Spleen (tissue), 13 donors: ENCODE measurements at places on chromosomes 2 and 18. TPM values are rescaled to one million over a fixed set of nuclear protein-coding genes. Genes with fewer than 3 reads are reported as not detected.

Gene PDK1
- 6.6 TPM for polyA plus RNA-seq

Gene ELOA2
- polyA plus RNA-seq, result not detected

Gene SFT2D3
- 8.3 TPM for polyA plus RNA-seq

Gene CHST10
- polyA plus RNA-seq, result 5.4 TPM

Gene KYNU
- 11.2 TPM for polyA plus RNA-seq

Gene E2F6
- 4.7 TPM for polyA plus RNA-seq

Gene PLB1
- 4.5 TPM for polyA plus RNA-seq

Gene STPG4
- polyA plus RNA-seq, result not detected

Gene LRATD1
- polyA plus RNA-seq, result 0.29 TPM

Gene TMEM198
- polyA plus RNA-seq, result 1.5 TPM

Gene C1QL2
- polyA plus RNA-seq, result not detected

Gene GPR35
- polyA plus RNA-seq, result 17.8 TPM

Gene PGAP1
- 0.80 TPM for polyA plus RNA-seq

Gene SERPINB13
- not detected for polyA plus RNA-seq

Gene ERBB4
- 0.02 TPM for polyA plus RNA-seq

Gene WDFY1
- 18.1 TPM for polyA plus RNA-seq

Gene SRD5A2
- not detected for polyA plus RNA-seq

Gene SGO2
- polyA plus RNA-seq, result 0.85 TPM

Gene MORN2
- 8.9 TPM for polyA plus RNA-seq

Gene TWIST2
- 2.1 TPM for polyA plus RNA-seq

Gene FAM110C
- 0.33 TPM for polyA plus RNA-seq

Gene STK11IP
- polyA plus RNA-seq, result 40.3 TPM

Gene TAF4B
- polyA plus RNA-seq, result 6.9 TPM

Gene G6PC2
- not detected for polyA plus RNA-seq

Gene ALK
- polyA plus RNA-seq, result not detected

Gene SLC14A1
- 8.2 TPM for polyA plus RNA-seq

Gene GALR1
- polyA plus RNA-seq, result not detected

Gene ASXL3
- 0.03 TPM for polyA plus RNA-seq

Gene TP53I3
- 12.0 TPM for polyA plus RNA-seq

Gene M1AP
- polyA plus RNA-seq, result 0.26 TPM

Gene FAM124B
- 0.30 TPM for polyA plus RNA-seq

Gene SLC38A11
- 48.6 TPM for polyA plus RNA-seq

Gene BCL2
- polyA plus RNA-seq, result 18.0 TPM

Gene SERPINB4
- not detected for polyA plus RNA-seq

Gene LIMS4
- 0.48 TPM for polyA plus RNA-seq

Gene KCNE4
- 2.2 TPM for polyA plus RNA-seq

Gene TBR1
- not detected for polyA plus RNA-seq

Gene NAPG
- 9.4 TPM for polyA plus RNA-seq

Gene NTSR2
- polyA plus RNA-seq, result not detected

Gene GLI2
- 0.32 TPM for polyA plus RNA-seq

Gene NETO1
- polyA plus RNA-seq, result 7.1 TPM

Gene NAT8
- polyA plus RNA-seq, result 0.14 TPM

Gene IL36B
- not detected for polyA plus RNA-seq

Gene C2orf66
- not detected for polyA plus RNA-seq

Gene GPR45
- not detected for polyA plus RNA-seq

Gene GDF7
- 1.8 TPM for polyA plus RNA-seq

Gene TUBB8B
- polyA plus RNA-seq, result not detected

Gene DNAJC5G
- not detected for polyA plus RNA-seq

Gene CXCR1
- polyA plus RNA-seq, result 4.9 TPM

Gene IL18R1
- polyA plus RNA-seq, result 4.8 TPM

Gene ANKAR
- polyA plus RNA-seq, result 3.1 TPM

Gene LHCGR
- polyA plus RNA-seq, result 0.03 TPM

Gene ANKRD53
- polyA plus RNA-seq, result 0.72 TPM

Gene CDH19
- polyA plus RNA-seq, result 0.47 TPM

Gene SLC9A4
- not detected for polyA plus RNA-seq

Gene CCDC178
- 16.0 TPM for polyA plus RNA-seq

Gene GAREM1
- polyA plus RNA-seq, result 0.58 TPM
